ENCODE measurements at places on chromosomes 13 and 19. TPM values are rescaled to one million over a fixed set of nuclear protein-coding genes. Genes with fewer than 3 reads are reported as not detected.

Gene RCBTB2
- 8.2 TPM for total RNA-seq

Gene LATS2
- total RNA-seq: 26.4 TPM

Gene CBARP
- total RNA-seq: 1.3 TPM

Gene KCTD4
- not detected for total RNA-seq

Gene EID2B
- total RNA-seq: 3.0 TPM

Gene CYP2B6
- total RNA-seq: not detected

Gene ZNF724
- 6.3 TPM for total RNA-seq

Gene NKPD1
- 0.09 TPM for total RNA-seq

Gene LYL1
- total RNA-seq: 58.7 TPM

Gene OR7C1
- total RNA-seq: not detected

Gene CRYL1
- total RNA-seq: 32.3 TPM

Gene FARP1
- total RNA-seq: 17.5 TPM

Gene KLF1
- total RNA-seq: not detected

Gene ZNF536
- not detected for total RNA-seq

Gene ANGPTL4
- 21.4 TPM for total RNA-seq

Gene SELENOV
- total RNA-seq: not detected

Gene MCEMP1
- total RNA-seq: not detected

Gene CYP4F2
- not detected for total RNA-seq

Gene DPF1
- total RNA-seq: 1.3 TPM

Gene COX7A1
- total RNA-seq: 4.4 TPM

Gene TUBA3C
- total RNA-seq: not detected

Gene ZFP14
- 3.8 TPM for total RNA-seq

Gene CYP4F11
- not detected for total RNA-seq

Gene KLK2
- total RNA-seq: not detected

Gene SLC25A30
- total RNA-seq: 17.6 TPM

Gene PBX4
- total RNA-seq: not detected

Gene TGFBR3L
- 0.54 TPM for total RNA-seq

Gene NLRP4
- not detected for total RNA-seq

Gene DNAAF3
- 0.47 TPM for total RNA-seq

Gene RNF17
- not detected for total RNA-seq

Gene SEMA6B
- 115 TPM for total RNA-seq

Gene TNNT1
- 2.2 TPM for total RNA-seq

Gene U2AF1L4
- 4.8 TPM for total RNA-seq

Gene ZNF610
- 2.1 TPM for total RNA-seq

Gene FOXA3
- total RNA-seq: not detected

Gene SYMPK
- total RNA-seq: 36.5 TPM

Gene FXYD3
- not detected for total RNA-seq

Gene CGB7
- 0.09 TPM for total RNA-seq

Gene SHC2
- 4.5 TPM for total RNA-seq

Gene KLK15
- total RNA-seq: 0.09 TPM

Gene MIR17HG
- total RNA-seq: 7.2 TPM

Gene NDFIP2
- total RNA-seq: 16.7 TPM

Gene SPIB
- total RNA-seq: not detected

Gene SHISA7
- not detected for total RNA-seq

Gene ZNF225
- total RNA-seq: 6.4 TPM

Gene IGFL2
- not detected for total RNA-seq

Gene RAB11B
- 82.3 TPM for total RNA-seq

Gene ZNF560
- total RNA-seq: 0.47 TPM

Gene LEUTX
- total RNA-seq: not detected

Gene OR10H1
- total RNA-seq: not detected

Gene ZNF816
- total RNA-seq: 6.9 TPM

Gene FAAP24
- 2.9 TPM for total RNA-seq

Gene FOSB
- total RNA-seq: 0.27 TPM

Gene LILRA5
- not detected for total RNA-seq

Gene C19orf38
- 0.28 TPM for total RNA-seq

Gene ZNF382
- total RNA-seq: 8.7 TPM

Gene FGF14
- total RNA-seq: not detected

Gene IL12RB1
- total RNA-seq: 0.09 TPM

Gene B9D2
- 10.8 TPM for total RNA-seq

Gene KLK10
- total RNA-seq: under 0.01 TPM
